ENCODE measurements at places on chromosomes 2 and 18.

GRCh38 chr18:24208270-24209035 is 69.6 kb downstream of the CABYR start:
- DNase-seq, result peak; percentile 67

GRCh38 chr2:176105078-176105729 is 1.9 kb upstream of the HOXD11 start:
- no peak for DNase-seq

DNA sequence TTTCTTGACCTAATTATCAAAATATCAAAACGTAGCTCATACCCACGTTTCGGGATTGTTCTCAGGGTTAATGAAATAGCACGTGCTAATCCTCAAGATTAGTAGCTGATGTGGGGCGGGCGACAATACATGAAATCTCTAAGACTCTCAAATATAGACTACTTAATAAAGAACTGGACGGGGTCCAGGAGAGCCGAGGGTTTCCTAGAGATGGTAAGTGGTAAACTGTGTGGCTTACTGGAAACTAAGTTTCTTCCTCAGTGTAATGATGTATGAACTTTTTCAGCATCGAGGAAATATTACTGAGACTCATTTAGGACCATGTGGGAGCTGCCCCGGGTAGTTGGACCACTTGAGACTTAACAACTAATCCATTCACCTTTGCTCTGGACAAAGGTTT is 453.3 kb upstream of the SALL3 start:
- DNase-seq, result peak; percentile 22

DNA sequence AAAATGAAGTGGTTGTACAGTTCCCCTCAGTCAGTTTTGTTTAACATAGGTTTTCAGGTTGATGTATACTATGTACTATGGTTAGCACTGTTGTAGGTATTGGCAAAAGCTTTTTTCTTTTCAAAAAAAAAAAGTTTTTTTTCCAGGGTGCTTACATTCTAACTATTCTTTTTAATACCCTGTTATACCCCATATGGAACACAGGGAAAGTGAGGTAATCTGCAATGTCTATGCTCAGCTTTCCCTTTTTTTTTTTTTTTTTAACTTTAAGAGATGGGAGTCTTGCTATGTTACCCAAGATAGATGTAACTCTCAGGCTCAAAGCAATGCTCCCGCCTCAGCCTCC is 590 bp upstream of the CCDC138 start:
- DNase-seq, result no peak

DNA sequence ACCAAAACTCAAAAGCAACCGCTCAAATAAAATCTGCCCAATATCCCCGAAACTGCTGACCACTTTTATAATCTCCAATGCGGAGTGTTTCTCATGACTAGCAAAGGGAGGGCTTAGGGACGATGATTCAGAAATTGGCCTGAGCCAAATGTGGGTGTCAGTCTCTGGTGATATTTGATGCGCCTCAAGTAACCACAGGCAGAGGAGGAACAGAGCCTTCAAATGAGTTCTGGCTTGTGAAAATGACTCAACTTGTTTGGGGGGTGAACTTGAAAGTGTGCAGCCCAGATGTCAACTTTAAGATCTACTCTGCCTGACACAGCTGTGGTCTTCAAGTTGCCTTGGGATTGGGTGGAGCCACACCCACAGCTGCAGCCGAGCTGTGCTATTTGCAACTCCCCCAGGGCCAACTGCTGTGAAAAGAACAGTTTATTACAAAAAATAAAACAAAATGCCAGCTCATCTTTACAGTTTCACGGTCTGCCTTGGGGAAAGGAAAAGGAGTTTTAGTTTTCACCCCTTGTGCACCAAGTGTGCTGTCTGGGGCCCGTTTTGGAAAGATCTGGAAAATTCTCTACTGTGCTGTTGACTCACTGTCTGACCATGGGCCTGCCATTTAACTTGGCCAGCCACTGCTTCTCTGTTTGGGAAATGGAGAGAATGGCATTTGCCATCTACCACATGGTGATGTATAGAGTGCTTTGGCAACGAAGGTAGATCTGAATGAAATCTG is 222.1 kb downstream of the MTX2 start:
- DNase-seq, result peak; percentile 83

Data from astrocyte of the hippocampus (primary cell).